ENCODE measurements at places on chromosomes 3 and 15.
A peak's percentile ranks its signal among the peaks of the same experiment; 100 is the strongest.

GRCh38 chr3:171744158-171744741 is 66.0 kb downstream of the PLD1 start:
- no peaks in the 10 kb centered on the region for H3K36me3 ChIP-seq
- H3K27me3 ChIP-seq = no peaks in the 10 kb centered on the region
- no peaks in the 10 kb centered on the region for H3K4me1 ChIP-seq
- DNase-seq = no peak
- H3K4me3 ChIP-seq = no peak overlapping the region

GRCh38 chr3:71225951-71226564 is 357.5 kb downstream of the FOXP1 start:
- H3K27me3 ChIP-seq = no peaks in the 10 kb centered on the region
- DNase-seq = no peak
- peak overlapping the region; percentile 55 for H3K4me3 ChIP-seq

DNA sequence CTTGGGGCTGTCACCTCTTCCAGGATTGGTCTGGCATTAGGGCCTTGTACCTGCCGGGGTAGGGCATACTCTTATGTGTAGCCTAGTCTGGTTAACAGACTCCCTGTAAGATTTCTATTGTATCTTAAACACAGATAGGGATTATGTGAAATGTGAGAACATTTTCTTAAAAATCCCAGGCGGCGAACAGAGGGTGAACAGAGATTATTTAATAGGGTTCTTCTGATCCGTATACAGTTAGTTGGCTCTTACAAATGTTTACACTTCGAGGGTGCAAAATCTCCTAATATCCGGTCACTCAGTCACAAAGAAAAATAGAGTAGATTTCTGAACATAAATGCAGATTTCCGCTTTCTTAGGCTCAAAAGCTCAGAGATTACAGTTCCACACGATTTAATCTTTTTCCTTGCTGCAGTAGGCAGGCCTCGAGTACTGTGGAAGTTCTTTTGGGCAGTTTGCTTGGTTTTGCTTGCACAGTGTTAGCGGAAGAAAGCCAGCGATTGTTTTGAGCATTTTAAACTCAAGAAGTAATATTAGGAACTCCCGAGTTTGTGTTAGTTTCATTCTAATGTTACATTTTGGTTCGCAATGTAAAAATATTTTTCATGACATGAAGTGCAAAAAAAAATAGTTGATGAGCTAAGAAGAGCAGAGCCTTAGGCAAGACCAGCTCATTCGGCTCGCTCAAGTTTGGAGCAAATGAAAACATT is 993 bp downstream of the PLCL2 start:
- H3K36me3 ChIP-seq = no peaks in the 10 kb centered on the region
- peaks cover 27% of the 10 kb centered on the region for H3K4me1 ChIP-seq
- peak overlapping the region; percentile 68 for H3K27ac ChIP-seq
- DNase-seq = no peak
- H3K27me3 ChIP-seq = no peaks in the 10 kb centered on the region
- peak overlapping the region; percentile 93 for H3K4me3 ChIP-seq

GRCh38 chr3:192957441-192958021 is 39.9 kb upstream of the MB21D2 start:
- no peaks in the 10 kb centered on the region for H3K27me3 ChIP-seq
- H3K4me1 ChIP-seq = no peaks in the 10 kb centered on the region
- no peaks in the 10 kb centered on the region for H3K36me3 ChIP-seq

DNA sequence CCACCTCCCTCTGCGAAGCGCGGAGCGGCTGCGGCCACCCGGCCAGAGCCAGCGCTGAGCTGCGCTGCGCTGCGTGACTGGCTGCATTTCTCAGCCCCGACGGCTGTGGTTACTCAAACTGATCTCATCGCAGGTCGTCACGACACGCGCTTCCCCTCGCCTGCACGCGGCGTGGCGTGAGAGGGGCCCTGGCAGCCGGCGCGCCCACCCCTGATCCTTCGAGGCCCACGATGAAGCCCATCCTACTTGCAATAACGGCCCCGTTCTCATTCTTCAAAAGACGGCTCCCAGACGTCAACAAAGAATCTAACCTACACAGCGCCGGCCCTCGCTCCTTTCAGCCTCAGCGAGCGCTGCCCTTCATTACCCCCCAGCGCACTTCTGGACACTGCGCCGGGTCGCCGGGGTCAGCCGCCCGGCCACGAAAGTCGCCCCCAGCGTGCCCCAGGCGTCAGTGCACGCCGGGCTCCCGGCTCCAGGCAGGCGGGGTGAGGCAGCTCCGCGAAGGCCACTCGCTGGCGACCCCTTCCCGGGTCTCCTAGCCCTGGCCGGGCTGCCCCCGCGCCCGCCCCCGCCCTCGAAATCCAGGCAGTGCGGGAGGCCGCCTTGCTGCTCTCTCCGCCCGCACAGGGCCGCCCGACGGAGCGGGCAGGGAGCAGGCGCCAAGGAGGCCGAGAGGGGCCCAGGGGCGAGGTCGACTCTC is 9.9 kb upstream of the LEKR1 start:
- no peaks in the 10 kb centered on the region for H3K36me3 ChIP-seq
- peaks cover 24% of the 10 kb centered on the region for H3K4me1 ChIP-seq
- DNase-seq = no peak
- peak overlapping the region; percentile 74 for H3K4me3 ChIP-seq
- H3K27me3 ChIP-seq = no peaks in the 10 kb centered on the region

GRCh38 chr3:67028001-67028784 is 30.1 kb downstream of the KBTBD8 start:
- H3K4me1 ChIP-seq = no peaks in the 10 kb centered on the region
- H3K36me3 ChIP-seq = no peaks in the 10 kb centered on the region
- DNase-seq = no peak
- no peak overlapping the region for H3K4me3 ChIP-seq
- H3K27me3 ChIP-seq = no peaks in the 10 kb centered on the region
- H3K27ac ChIP-seq = no peak overlapping the region

GRCh38 chr3:196341137-196341536 is 2.9 kb upstream of the TM4SF19 start:
- peaks cover 4% of the 10 kb centered on the region for H3K4me1 ChIP-seq
- no peak for DNase-seq
- H3K4me3 ChIP-seq = no peak overlapping the region
- H3K27me3 ChIP-seq = no peaks in the 10 kb centered on the region

GRCh38 chr3:111485086-111485485 is 56.9 kb upstream of the CD96 start:
- no peak overlapping the region for H3K27ac ChIP-seq
- no peak for DNase-seq
- no peaks in the 10 kb centered on the region for H3K36me3 ChIP-seq
- no peak overlapping the region for H3K4me3 ChIP-seq

DNA sequence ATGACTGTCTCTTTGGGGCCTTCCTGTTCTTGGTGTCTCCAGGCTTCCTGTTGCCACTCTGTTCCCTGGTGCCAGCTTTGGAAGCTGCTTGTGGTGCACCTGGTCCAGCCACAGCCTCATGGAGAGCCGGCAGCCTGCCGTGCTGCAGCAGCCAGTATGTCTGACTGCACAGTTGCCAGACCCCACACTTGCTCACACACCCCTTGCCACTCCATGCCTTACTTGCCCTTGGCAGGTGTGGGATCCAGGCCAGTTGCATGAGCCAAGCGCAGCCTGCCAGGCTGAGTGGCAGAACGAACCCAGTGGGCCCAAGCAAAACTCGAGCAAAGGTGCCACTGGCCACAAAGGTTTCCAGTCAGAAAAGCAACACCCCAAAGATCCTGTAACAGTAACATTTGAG is 309.2 kb downstream of the DOCK3 start:
- no peak for DNase-seq
- no peak overlapping the region for H3K4me3 ChIP-seq
- H3K27me3 ChIP-seq = no peaks in the 10 kb centered on the region
- no peaks in the 10 kb centered on the region for H3K4me1 ChIP-seq

DNA sequence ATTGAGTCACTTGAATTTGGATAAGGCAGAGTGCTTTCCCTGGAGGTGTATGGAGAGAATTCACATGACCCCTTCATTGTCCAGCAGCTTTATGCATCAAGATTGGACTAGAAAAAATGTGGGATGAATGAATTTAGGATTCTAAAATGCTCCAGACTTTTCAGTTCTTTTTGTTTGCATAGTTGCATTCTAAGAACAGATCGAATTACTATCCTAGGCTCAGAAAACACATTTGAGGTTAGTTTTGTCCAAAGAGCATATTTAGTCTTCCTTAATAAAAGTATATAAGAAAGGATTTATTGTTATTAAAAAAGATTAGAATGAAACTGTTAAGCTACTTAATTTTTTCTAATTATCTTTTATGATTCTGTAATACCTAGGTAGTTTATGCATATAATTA is 127.4 kb downstream of the UBE2E2 start:
- H3K4me3 ChIP-seq = no peak overlapping the region

GRCh38 chr3:183924956-183925355 is 40.3 kb upstream of the PARL start:
- H3K36me3 ChIP-seq = peaks cover 16% of the 10 kb centered on the region
- H3K27me3 ChIP-seq = no peaks in the 10 kb centered on the region

DNA sequence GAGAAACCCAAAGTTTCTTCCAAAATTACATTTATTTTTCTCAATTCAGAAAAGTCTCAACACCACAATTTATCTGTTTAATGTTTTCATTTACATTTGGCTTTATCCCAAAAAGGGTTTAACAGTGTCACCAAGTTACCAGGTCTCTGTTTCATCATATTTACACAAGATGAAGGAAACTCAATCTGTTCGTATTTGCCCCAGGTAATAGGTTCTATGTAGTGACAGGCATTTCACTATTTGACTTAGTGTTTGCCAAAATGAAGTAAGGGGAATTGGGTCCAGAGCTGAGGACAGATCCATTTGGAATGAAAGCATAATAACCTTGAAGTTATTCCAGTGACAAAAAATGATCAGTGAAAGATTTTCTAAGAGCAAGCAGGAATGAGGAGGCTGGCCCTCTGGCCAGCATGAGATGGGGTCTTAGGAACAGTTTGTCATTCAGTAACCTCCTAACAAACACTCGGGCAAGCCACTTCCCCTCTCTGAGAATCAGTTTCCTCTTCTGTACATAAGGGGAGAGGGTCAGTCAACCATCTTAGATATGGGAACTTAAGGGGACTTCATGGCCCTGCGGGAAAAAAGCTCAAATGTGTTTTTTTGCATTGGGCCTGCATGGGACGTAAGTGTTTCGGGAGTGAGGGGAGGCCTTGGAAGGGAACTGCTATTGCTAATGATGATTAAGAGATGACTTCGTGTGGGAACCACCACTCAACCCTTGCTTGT is 31.8 kb downstream of the UMPS start:
- no peak overlapping the region for H3K4me3 ChIP-seq
- H3K4me1 ChIP-seq = peaks cover 6% of the 10 kb centered on the region
- no peak for DNase-seq
- no peak overlapping the region for H3K27ac ChIP-seq
- H3K27me3 ChIP-seq = no peaks in the 10 kb centered on the region
- no peaks in the 10 kb centered on the region for H3K36me3 ChIP-seq

DNA sequence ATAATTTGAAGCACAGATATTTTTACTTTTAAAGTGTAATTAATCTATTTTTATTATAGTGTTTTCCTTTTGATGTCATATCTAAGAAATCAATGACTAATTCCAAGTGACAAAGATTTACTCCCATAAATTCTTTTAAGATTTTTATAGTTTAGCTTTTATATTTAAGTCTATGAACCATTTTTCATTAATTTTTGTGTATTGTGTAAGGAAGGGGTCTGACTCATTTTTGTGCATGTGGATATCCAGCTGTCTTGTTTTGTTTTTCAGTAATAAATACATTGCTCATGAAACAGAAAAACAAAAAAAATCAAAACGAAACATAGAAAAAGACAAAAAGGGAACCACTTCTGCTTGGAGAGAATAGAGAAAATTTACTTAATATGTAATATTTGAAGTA is 145.1 kb downstream of the EPHA6 start:
- H3K4me3 ChIP-seq = no peak overlapping the region
- DNase-seq = no peak
- H3K27ac ChIP-seq = no peak overlapping the region
- no peaks in the 10 kb centered on the region for H3K36me3 ChIP-seq

DNA sequence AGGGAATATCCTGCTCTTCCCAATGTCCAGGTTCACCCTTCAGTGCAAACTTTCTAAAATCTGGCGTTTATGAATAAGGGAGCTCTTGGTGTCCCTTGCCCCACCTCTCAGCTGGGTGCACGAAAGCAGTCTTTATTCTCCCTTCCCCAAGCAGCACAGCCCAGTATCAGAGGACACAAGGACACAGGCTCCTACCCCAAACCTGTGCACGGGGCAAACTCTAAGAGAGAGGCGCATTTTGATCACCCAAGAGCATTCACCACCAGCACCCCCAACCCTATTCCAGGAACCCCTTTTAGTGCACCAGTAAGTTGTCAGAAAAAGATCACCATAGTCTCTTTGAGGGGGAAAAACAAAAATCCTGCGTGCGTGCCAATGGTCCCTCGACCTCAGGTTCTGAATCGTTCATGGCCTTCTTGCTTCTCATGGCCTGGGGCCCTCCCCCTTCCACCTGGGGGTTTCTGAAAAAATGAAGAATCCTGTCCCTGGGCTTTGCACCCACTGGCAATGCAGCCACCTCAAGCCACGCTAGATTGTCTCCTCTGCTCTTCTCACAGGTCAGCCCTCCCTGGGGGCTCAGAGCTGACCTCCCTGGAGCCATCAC is 78.9 kb downstream of the FAM174B start:
- DNase-seq = no peak
- H3K4me3 ChIP-seq = no peak overlapping the region
- H3K27me3 ChIP-seq = peaks cover 4% of the 10 kb centered on the region
- no peaks in the 10 kb centered on the region for H3K36me3 ChIP-seq

DNA sequence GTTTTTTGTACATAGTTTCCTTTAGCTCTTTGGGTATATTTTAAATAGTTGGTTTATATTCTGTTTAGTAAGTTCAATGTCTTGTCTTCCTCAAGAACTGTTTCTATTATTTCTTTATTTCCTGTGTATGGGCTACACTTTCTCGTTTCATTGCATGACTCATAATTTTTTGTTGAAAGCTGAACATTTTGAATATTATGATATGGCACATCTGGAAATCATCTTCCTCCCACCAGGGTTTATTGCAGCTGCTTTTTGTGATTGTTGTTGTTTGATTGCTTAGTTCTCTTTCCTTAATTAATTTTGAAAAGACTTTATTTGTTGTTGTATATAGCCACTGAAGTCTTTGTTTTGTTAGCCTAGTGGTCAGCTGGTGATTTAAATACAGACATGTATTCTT is 43.8 kb downstream of the LSM3 start:
- H3K4me1 ChIP-seq = no peaks in the 10 kb centered on the region
- H3K27ac ChIP-seq = no peak overlapping the region
- no peak overlapping the region for H3K4me3 ChIP-seq
- no peak for DNase-seq
- H3K27me3 ChIP-seq = peaks cover 4% of the 10 kb centered on the region

DNA sequence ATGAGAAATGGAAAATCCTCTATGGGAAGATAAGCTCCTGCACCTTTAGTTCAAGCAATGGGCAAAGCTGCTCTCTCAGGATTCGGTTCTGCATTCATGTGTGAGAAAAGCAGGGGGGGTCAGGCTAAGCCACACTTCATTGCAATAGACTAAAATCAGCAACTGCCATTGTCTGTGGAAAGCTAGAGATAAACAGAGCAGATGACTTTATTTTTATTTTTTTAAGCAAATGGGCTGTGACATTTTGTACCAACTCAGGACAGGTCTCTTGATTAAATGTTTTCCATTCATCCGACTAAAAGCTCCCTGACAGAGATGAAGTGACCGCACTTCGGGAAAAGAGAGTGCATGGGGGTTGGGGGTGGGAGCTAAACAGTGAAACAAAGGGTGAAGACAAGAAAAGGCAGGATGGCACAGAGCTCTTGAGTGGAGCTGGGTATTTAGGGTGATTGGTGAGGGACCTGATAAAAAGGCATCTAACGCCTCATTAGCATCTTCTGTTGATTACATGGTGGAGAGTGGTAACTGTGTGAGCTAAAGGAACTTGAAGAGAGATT is 987.4 kb downstream of the TUSC7 start:
- no peaks in the 10 kb centered on the region for H3K4me1 ChIP-seq
- no peaks in the 10 kb centered on the region for H3K36me3 ChIP-seq
- no peak overlapping the region for H3K27ac ChIP-seq
- H3K4me3 ChIP-seq = no peak overlapping the region

- H3K27ac ChIP-seq = no peak overlapping the region
- H3K4me1 ChIP-seq = peaks cover 19% of the 10 kb centered on the region
- DNase-seq = peak; percentile 73
Observed at GRCh38 chr3:127547761-127548605, 42.5 kb downstream of the TPRA1 start.
